Adrenal gland (tissue), 19 donors: ENCODE measurements at places on chromosomes 2 and 18. TPM values are rescaled to one million over a fixed set of nuclear protein-coding genes. Genes with fewer than 3 reads are reported as not detected.

Gene G6PC2
- polyA plus RNA-seq, result 0.17 TPM

Gene SNTG2
- 1.5 TPM for polyA plus RNA-seq

Gene COL6A3
- polyA plus RNA-seq, result 15.5 TPM

Gene LHCGR
- polyA plus RNA-seq, result 4.3 TPM

Gene CPLX4
- not detected for polyA plus RNA-seq
